ENCODE measurements at places on chromosomes 2 and 18.

- DNase-seq, result no peak
These were observed 146.1 kb upstream of the PID1 start for GRCh38 chr2:229417176-229417575.

- peak; percentile 59 for DNase-seq
These were observed 7.8 kb downstream of the PTMA start for GRCh38 chr2:231715988-231716616.

GRCh38 chr2:178881075-178881474 lies 73.9 kb upstream of the TTN start:
- DNase-seq, result no peak

DNA sequence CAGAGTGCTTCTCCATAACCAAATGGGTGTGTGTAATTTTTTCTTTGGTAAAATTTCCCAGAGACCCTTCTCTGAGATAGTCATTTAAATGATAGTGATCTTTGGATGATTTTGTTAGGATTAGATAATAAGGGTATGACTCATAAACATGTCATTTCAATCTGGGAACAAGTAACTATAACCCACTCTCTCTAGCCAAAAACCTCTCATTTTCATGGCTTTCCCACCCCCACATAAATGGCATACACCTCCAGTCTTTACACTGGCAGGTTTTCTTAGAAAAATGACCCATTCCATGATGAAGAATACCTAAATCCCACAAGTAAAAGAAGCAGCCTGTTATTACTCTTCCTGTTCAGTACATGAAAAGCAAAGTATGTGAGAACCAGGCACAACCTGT lies 572.0 kb upstream of the ZEB2 start:
- no peak for DNase-seq

DNA sequence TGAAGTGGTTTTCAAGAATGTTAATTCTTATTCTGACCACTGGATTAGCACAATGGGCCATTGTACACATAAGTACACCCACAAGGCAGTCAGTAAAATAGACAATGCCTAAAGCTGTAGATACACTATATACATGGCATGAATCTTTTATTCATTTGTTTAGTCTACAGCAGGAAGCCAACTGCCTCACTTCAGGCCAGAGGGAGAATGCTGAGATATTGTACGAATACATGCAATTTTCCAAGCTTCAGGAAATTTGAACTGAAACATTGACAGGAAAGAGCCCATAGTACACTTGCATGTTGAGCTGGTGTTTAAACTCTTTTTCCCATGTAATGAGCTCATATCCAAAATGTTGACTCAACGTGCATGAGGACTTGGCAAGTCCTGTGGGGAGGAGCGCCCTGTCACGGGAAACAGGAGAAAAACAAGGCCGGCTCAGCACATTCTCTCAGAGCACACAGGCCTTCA lies 111.6 kb upstream of the CYP1B1 start:
- DNase-seq, result peak; percentile 99
